Mammary epithelial cell (primary cell): ENCODE measurements at places on chromosomes 6 and 20. TPM values are rescaled to one million over a fixed set of nuclear protein-coding genes. Genes with fewer than 3 reads are reported as not detected.

DNA sequence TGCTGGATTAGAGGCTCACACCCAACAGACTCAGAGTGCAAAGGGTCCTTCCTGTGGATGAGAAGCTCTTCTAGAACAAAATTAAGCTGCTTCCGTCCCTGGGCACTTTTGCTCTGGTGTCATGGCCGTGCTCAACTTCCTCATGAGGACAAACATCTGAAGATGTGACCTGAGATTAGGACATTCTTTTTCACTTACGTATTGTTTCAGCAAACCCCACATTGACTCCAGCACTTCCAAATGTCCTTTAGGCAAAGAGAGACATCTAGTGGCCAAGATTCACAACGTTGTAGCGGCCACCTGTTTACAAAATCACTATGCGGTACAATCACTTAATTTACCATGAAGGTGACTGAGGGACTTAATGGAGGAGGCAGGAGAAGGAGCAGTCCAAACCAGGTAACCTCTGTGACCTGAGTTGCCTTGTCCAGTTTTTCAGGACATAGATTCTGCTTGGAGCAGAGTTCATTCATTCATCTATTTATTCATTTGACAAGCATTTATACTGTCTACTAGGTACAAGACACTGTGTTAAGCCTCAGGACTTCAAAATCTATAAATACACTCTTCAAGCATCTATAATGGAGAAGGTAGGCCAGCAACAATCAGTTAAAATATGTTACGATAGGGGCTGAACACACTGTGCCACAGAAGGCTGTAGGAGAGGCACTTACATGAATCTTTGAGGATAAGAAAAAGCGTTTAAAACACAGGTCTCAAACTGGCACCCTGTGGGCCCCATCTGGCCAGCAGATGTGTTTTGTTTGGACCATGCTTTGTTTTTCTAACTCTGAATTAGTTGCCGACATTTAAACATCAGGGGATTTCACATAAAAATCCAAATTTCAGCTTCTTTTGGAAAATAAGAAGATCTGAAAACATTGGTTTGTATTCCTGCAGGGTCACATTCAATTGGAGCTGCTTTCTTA is 5.6 kb upstream of the ADGRF1 start:
- DNase-seq = peak; percentile 75

- no peak for DNase-seq
These were observed 18.4 kb downstream of the NUDT3 start for GRCh38 chr6:34374069-34374468.

DNA sequence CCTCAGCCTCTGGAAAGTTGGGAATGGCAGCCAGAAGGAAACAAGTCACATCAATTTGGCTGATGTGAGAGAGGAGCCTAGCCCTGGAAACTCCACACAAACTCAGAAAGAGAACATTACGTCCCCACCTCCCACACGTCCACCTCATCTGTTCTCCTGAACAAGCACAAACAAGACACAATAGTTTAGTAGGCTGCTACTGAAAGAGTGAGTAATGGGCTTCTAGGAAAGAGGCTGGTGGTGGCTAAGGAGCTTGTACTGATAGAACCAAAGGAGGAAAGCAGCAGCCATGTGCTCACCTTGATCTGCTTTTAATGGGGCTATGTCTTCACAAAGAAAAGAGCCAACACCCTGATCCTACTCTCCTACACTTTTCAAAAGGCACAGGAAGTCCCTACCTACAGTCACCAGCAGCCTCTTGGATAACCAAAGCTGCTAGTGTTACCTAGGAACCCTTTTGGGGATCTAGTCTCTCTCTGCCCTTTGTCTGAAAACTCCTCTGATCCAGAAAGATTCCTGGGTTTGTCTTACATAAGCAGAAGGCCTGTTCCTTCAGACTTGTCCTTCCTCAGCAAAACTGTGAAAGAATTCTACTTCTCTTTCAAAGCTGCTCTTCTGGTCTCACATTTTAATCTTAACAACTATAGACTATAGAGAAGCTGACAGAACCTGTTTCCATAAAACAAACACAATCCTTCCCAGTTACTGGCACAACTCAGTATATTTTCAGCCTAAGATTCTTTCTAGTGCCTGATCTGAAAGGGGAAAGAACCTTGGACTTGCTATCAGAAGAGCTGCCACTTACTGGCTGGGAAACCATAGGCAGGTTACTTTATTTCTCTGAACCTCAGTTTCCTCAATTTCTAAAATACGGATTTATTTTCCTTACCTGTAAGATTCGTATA is 3.1 kb downstream of the PLAGL2 start:
- DNase-seq = peak; percentile 93

DNA sequence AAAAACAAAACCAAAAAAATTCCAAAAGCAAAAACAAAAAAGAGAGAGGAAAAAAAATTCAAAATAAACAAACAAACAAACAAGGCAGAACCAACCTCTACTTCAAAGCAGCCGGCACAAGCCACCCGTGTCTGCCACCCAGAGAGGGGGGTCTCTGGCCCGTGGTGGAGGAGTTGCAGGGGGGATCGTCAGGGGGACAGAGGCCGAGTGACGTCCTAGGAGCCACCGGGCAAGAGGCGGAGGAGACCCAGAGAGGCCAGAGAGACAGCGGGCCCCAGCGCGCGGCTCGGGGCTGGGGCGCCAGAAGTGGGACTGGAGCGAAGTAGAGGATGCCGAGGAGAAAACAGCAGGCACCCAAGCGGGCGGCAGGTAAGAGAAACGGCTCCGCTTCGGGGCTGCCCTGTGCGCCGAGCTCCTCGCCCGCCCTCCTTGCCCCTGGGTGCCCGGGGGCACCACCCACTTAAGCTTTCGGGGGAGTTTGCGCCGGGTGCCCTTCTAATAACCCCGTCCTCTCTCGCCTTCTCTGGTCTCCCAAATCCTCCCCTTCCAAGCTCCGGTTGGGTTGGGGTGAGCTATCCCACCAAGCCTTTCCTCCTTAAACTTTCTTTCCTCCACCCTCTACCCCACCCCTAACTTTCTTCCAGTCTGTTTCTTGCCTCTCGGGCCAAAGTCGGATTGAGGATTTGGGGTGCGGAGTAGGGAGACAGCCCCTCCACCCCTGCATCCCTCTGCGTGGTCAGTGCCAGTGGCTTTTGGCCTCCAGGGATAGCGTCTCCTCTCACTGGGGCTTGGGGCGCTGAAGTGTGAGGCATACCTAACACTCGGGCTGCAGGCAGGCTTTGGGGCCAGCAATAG is 1.0 kb downstream of the TSHZ2 start:
- DNase-seq = peak; percentile 60

TMEM200A gene
- 10.7 and 15.2 TPM in 2 replicates for total RNA-seq

DNA sequence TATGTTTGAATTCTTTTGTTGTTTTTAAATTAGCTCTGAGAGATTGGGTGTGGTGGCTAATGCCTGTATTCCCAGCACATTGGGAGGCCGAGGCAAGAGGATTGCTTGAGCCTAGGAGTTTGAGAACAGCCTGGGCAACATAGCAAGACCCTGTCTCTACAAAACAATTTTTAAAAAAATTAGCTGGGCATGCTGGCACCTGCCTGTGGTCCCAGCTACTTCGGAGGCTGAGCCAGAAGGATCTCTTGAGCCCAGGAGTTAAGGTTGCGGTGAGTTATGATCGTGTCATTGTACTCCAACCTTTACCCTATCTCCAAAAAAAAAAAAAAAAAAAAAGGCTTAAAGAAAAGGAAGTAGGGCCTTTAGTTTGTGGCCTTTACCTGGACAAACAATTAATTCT is 22.9 kb downstream of the DHX35 start:
- no peak for DNase-seq

- no peak for DNase-seq
These were observed 223.7 kb downstream of the DLL1 start for GRCh38 chr6:170067181-170067641.

PRSS16 gene
- 4.8 TPM for total RNA-seq

PPP1R14C gene
- total RNA-seq = 56.2 and 66.5 TPM in 2 replicates

DNA sequence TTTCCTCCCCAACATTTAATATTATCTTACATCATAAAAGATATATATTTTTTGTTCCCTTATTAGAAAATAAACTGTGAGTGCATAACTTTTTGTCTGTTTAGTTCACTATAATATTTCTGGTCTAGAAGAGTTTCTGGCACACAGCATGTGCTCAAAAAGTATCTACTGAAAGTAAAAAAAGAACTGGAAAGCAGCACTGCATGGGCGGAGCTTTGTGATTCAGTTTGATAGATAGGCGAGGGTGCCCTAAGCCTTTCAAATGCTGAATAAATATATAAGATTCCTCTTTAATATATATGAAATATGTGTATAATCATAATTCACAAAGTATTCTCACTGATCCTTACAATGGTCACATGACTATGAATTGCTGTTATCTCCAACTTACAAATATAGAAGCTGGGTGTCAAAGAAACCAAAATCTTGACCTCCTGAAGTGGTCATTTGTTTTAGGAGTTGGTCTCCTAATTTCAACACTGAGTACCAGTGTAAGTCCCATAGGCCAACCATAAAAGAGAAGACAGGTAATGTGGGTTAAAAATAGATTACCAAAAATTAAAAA is 50.8 kb downstream of the OR2B2 start:
- DNase-seq = no peak

DNA sequence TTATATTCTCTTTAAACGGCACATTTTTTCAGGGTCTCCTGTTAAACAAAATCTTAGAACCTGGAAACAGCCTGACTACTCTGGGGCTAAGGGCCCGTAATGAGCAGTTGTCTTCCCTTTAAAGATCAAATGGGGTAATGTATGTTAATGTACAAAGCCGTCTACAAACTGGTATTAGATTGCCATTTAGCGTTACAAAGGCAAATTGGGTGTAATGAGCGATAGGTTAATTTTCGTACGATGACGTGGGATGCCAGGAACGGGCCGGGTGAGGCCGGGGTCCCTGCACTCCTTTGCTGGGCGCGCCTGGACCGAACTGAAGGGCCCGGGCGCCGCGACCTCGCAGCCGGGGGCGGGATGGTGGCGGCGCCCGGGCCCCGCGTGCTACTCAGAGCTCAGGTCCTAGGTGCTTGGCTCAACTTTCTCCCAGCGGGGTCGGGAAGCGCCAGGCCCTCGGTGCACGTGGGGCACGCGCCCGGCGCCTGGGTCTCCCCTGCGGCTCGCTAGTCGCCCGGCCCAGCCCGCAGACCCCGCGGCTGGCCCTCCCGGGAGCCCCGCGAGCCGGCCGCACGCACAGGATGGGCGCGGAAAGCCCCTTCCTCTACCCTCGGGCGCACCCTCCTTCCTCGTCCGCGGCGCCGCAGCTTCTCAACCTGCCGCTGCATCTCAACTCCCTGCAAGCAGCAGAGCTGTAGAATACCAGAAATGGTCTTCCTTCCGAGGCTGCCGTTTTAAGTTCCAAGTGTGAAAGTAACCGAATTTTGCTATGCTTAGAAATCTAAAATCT is 5.9 kb downstream of the NKX2-4 start:
- DNase-seq = no peak

GNMT gene
- 0.17 TPM for total RNA-seq
